ENCODE measurements at places on chromosomes 16 and 17. TPM values are rescaled to one million over a fixed set of nuclear protein-coding genes. Genes with fewer than 3 reads are reported as not detected.
A peak's percentile ranks its signal among the peaks of the same experiment; 100 is the strongest.

The SLC35G6 gene
- not detected for total RNA-seq

The MYH8 gene
- total RNA-seq, result not detected

GRCh38 chr16:24520983-24521382, 18.4 kb upstream of the RBBP6 start:
- peak; percentile 94 for ATAC-seq

DNA sequence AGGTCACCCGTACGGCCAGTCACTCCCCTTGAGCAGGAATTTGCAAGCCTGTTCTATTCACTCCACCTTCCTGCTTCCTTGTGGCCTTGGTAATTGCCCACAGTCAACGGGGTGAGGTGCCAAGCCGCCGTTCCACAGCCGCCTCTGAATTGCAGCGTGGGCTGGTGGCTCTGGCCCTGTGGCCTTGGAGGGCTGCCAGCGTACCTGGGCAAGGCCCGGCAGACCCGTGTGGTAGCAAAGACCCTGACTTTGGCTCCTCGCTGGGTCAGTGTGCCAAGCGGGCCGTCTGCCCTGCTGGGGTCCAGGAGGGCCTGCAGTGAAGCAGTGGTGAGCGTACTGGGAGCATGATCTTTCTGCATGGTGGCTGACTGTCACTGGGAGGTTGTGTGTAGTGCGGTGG, 3.6 kb downstream of the BANP start:
- ATAC-seq, result no peak

The XYLT1 gene
- 11.0 TPM for total RNA-seq

GRCh38 chr16:86406056-86406455, 104.3 kb upstream of the FOXF1 start:
- no peak for ATAC-seq

GRCh38 chr16:67667817-67668494, 1.3 kb downstream of the C16orf86 start:
- peak; percentile 81 for ATAC-seq

DNA sequence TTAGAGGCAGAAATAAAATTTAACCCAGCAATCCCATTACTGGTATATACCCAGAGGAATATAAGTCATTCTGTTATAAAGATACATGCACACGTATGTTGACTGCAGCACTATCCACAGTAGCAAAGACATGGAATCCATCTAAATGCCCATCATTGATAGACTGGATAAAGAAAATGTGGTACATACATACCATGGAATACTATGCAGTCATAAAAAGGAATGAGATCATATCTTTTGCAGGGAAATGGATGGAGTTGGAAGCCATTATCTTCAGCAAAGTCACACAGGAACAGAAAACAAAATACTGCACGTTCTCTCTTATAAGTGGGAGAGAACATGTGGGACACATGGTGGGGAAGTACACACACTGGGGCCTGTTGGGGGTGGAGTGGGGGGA, 23.1 kb downstream of the SSH2 start:
- no peak for ATAC-seq

GRCh38 chr16:1097156-1097555, 1.1 kb upstream of the C1QTNF8 start:
- no peak for ATAC-seq

DNA sequence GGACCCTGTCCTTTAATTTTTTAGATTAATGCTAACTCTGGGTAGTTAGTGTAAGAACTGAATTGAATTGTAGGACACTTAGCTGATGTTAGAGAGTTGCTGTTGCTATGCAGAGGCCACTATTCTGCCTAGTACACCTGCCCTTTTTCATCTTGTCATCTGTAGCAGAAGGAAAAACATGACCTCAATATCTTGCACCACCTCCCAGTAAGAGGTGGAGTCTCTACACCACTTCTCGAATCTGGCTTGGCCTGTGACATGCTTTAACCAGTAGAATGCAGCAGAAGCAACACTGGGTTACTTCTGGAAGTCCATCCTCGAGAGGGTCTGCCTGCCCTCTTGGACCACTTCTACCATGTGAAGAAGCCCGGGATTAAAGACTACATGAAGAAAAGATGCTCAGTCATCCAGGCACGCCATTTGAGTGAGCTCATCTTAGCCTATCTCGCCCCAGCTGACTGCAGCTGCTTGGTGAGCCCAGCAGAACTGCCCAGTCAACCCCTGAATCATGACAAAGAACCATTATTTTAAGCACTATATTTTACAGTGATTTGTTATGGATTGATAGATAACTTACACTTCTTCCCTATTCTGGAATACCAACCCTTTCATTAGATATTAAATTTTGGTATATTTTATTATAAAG, 153.5 kb downstream of the MYO1D start:
- ATAC-seq, result no peak
